Heart left ventricle (tissue), 16 donors: ENCODE measurements at places on chromosomes 5 and 9. TPM values are rescaled to one million over a fixed set of nuclear protein-coding genes. Genes with fewer than 3 reads are reported as not detected.
A peak's percentile ranks its signal among the peaks of the same experiment; 100 is the strongest.

DNA sequence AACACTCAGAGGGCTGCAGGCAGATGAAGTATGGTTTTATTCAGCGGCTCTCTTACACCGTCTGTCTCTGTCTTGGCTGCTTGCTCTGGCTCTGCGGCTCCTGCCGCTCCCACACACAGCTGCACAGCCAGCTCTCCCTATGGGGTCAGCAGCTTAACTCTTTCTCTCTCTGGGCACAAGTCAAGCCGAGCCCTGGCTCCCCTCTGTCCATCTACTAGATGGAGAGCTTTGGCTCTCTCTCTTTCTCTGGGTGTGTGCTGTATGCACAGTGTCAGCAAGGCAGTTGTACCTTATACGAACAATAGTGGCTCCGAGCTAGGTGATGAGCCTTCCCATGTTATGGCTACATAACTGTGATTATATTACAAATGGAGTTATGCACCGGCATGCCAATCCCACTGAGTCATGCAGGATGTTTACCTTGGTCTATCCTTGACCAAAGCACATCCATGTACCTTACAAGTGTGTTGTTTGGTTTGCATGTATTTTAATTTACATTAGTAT is 19.3 kb upstream of the PPP2CA start:
- H3K36me3 ChIP-seq, result no peaks in the 10 kb centered on the region
- peak overlapping the region; percentile 22 for H3K27ac ChIP-seq
- no peaks in the 10 kb centered on the region for H3K27me3 ChIP-seq
- H3K4me1 ChIP-seq, result no peaks in the 10 kb centered on the region

GRCh38 chr5:90201923-90202322 is 207.6 kb downstream of the CETN3 start:
- H3K36me3 ChIP-seq, result no peaks in the 10 kb centered on the region
- H3K4me1 ChIP-seq, result no peaks in the 10 kb centered on the region
- no peaks in the 10 kb centered on the region for H3K27me3 ChIP-seq
- H3K4me3 ChIP-seq, result no peak overlapping the region
- no peak for DNase-seq
- no peak overlapping the region for H3K27ac ChIP-seq

DNA sequence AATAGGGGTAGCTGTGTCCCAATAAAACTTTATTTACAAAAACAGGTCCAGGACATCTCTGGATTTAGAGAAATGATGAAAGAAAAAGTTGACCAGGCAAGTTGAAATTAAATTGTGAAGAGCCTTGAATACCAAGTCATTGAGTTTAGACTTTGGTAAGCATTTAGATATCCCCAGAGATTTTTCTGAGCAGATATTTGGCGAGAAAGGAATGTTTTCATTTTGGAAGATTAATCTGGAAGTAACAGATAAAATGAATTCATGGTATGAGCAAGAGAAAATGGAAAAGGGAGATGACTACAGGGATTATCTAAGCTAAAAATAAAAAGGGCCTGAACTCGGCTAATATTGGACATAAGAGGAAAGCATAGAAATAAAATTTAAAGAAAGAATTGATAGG is 157.6 kb downstream of the ACTL7B start:
- no peak overlapping the region for H3K27ac ChIP-seq
- no peak for DNase-seq
- H3K4me1 ChIP-seq, result no peaks in the 10 kb centered on the region

DNA sequence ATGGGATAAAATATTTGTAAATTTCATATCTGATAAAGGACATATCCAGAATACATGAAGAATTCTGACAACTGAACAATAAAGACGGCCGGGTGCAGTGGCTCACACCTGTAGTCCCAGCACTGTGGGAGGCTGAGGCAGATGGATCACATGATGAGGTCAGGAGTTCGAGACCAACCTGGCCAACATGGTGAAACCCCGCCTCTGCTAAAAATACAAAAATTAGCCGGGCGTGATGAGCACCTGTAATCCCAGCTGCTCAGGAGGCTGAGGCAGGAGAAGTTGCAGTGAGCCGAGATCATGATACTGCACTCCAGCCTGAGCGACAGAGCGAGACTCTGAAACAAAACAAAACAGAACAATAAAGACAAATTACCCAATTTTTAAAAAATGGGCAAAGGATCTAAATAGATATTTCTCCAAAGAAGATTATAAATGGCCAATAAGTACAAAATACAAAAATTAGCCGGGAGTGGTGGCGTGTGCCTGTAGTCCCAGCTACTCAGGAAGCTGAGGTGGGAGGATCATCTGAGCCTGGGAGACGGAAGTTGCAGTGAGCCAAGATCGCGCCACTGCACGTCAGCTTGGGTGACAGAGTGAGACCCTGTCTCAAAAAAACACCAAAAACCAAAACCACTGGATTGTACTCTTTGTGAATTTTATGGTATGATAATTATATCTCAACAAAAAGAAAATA is 9.6 kb upstream of the NSD1 start:
- DNase-seq, result no peak
- H3K27me3 ChIP-seq, result no peaks in the 10 kb centered on the region
- no peak overlapping the region for H3K4me3 ChIP-seq
- no peak overlapping the region for H3K27ac ChIP-seq

DNA sequence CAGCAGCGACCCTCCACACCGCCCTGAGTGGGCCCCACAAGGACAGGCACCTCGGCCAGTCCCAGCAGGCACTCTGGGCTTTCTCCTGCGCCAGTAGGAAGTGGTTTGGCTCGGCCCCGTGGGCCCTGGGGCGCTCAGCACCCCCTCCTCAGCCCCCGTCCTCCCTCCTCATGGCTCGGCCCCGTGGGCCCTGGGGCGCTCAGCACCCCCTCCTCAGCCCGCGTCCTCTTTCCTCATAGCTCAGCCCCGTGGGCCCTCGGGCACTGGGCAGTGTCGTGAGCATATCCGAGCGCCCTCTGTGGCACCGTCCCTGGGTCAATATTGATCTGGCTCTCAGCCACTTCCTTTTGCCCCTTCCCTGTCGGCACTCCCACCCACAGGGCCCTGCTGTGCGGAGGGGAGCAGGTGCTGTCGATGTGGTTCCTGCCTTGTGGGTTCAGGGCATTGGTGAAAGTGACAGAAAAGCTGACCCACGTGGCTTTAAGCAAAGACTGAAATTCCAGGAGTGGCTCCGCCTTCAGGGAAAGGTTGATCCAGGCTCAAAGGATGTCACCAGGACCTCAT is 5.5 kb upstream of the SCGB3A1 start:
- DNase-seq, result peak; percentile 49
- H3K36me3 ChIP-seq, result no peaks in the 10 kb centered on the region
- H3K27ac ChIP-seq, result no peak overlapping the region
- H3K4me1 ChIP-seq, result peaks cover under 1% of the 10 kb centered on the region

- no peak for DNase-seq
- peaks cover 54% of the 10 kb centered on the region for H3K4me1 ChIP-seq
- peak overlapping the region; percentile 42 for H3K27ac ChIP-seq
- no peaks in the 10 kb centered on the region for H3K27me3 ChIP-seq
Measured at GRCh38 chr9:121674952-121675351, 23.5 kb downstream of the DAB2IP start.

GRCh38 chr5:159503236-159503635 is 172.9 kb upstream of the IL12B start:
- no peak overlapping the region for H3K4me3 ChIP-seq
- H3K4me1 ChIP-seq, result peaks cover 8% of the 10 kb centered on the region
- no peak for DNase-seq
- no peaks in the 10 kb centered on the region for H3K27me3 ChIP-seq

DCANP1 gene
- not detected for total RNA-seq

FAM151B gene
- total RNA-seq, result 2.3 TPM

GLRA1 gene
- total RNA-seq, result not detected

TLR4 gene
- 9.6 TPM for total RNA-seq

SPEF2 gene
- 1.7 TPM for total RNA-seq
